ENCODE measurements at places on chromosomes 7 and 10. TPM values are rescaled to one million over a fixed set of nuclear protein-coding genes. Genes with fewer than 3 reads are reported as not detected.

Gene CREB5
- total RNA-seq: 20.1 TPM

Gene NAT16
- total RNA-seq: not detected

Gene HUS1
- 39.7 TPM for total RNA-seq

Gene CUTC
- total RNA-seq: 23.4 TPM

Gene GHRHR
- total RNA-seq: 1.2 TPM

Gene GNAI1
- total RNA-seq: 65.8 TPM

Gene LRGUK
- total RNA-seq: 0.76 TPM

Gene FAM221A
- total RNA-seq: 9.8 TPM

Gene TMEM106B
- 54.0 TPM for total RNA-seq

Gene ADCYAP1R1
- total RNA-seq: 9.1 TPM

Gene NANOS1
- total RNA-seq: 3.5 TPM

Gene AKR1C8
- 0.94 TPM for total RNA-seq

Gene DDC
- total RNA-seq: not detected

Gene WASL
- 51.3 TPM for total RNA-seq

Gene PLEKHS1
- 0.22 TPM for total RNA-seq
